ENCODE measurements at places on chromosomes 4 and X.
A peak's percentile ranks its signal among the peaks of the same experiment; 100 is the strongest.

DNA sequence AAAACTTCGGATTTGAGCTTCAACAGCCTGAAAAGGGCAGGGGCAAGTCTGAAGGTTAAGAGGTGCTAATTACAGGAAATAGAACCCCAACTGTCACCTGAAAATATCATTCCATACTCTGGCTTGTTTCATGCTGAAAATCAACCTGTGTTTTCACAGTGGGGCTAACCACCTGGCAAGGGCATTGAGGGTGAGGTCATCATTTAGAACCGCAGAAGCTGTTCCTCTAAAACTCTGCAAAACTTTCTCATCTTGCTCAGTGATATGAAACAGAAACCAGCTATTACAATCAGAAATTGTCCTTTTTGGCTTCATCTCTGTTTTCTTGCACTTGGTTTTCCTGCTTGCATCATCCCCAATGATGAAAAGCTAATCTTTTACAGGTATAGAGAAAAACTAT lies 247.6 kb downstream of the DCLK2 start:
- no peak for DNase-seq

- DNase-seq: no peak
Observed at GRCh38 chr4:156718226-156718625, 253.4 kb downstream of the PDGFC start.

- DNase-seq: no peak
Observed at GRCh38 chr4:53653484-53654053, 62.3 kb upstream of the LNX1 start.

- DNase-seq: no peak
Observed at GRCh38 chrX:149641432-149641831, 9.8 kb upstream of the TMEM185A start.

DNA sequence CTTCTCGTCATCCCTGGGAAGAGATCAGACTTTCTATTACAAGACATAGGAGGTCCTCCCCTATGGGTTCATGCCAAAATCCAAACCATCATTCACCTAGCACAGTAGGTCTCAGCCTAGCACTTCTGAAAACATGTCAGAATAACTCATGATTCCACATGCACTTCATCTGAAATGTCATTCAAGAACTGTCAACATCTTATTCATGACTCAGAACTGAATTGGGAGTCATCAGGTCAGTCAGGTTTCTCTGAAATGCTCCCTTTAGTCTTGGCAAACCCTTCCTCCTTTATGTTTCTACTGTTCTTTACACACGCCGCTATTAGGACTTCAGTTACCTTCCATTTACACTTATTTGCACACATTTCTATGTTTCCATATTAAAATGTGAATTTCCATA lies 67.2 kb downstream of the ANTXR2 start:
- no peak for DNase-seq

- no peak for DNase-seq
Observed at GRCh38 chr4:154707877-154708276, 35.9 kb upstream of the LRAT start.

- DNase-seq: no peak
Observed at GRCh38 chr4:152211936-152212653, 323.8 kb downstream of the FBXW7 start.

- no peak for DNase-seq
Observed at GRCh38 chr4:8078109-8078494, 80.5 kb downstream of the ABLIM2 start.

DNA sequence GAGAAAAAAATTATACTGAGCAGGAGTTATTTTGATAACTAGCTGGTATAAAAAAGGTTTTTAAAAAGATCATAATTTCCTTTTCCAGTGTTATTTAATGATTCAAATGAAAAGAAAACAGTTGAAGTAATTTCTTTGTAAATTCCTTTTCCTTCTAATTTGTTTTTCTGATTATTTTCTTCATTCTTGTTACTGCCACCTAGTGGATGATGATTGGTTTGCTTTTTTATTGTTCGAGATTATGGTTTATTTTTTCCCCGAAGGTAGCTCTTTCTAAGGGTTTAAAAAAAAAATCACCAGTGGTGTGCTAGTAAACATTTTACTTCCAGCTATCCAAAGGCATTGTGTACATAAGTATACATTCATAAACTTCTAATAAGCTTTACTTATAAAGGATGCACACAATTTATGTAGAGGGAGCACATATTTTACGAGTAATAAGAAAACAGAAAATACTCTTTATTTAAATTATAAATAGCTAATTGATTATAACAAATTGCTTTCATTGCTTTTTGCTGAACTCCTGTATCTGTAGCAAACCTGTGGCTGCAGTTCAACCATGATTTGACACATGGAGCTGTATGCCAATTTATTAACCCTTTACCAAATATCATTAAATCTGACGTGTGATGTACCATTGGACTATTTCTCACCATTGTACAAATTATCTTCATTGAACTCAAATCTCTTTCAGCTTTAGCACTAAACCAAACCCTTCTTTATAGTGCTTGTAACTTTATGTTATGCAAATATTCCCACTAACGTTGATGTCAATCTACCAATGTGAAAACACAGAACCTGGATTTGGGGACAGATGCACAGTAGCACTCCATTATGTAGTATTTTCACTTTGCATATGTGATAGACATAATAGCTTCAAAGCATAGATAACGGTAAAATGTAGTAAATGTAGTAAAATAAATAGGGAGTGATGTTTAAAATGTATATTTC lies 97.8 kb upstream of the ANK2 start:
- DNase-seq: no peak

DNA sequence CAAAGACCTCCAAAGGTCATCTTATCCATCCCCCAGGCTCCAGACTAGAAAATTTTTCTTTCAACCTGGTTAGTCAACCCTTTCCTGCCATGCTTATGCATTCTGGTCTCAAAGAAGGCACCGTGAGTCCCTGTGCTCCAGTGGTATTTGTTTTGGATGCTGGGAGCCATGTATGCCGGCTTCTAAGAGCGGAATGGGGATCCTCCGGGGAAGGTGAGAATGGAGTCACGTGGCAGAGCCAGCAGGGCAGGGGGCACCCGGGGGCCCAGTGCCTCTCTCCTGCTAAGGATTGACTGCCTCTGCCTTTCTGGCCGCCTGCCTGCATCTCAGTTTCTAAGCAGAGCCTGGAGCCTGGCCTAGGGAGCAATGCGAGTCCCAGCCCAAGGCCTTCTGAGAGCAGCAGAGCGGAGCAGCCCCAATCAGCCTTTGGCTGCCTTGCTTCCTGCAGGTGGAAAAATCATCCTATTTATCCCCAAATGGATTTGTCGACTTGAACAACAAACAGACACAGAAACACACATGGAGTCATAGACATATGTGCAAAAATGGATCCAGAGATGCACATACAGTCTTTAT lies 141.0 kb downstream of the PJA1 start:
- DNase-seq: no peak

GRCh38 chrX:41604766-41605543 lies 83.8 kb upstream of the GPR34 start:
- no peak for DNase-seq

- DNase-seq: no peak
Observed at GRCh38 chr4:57144466-57144865, 34.3 kb upstream of the IGFBP7 start.

- DNase-seq: no peak
Observed at GRCh38 chrX:34764852-34765361, 107.8 kb upstream of the TMEM47 start.

DNA sequence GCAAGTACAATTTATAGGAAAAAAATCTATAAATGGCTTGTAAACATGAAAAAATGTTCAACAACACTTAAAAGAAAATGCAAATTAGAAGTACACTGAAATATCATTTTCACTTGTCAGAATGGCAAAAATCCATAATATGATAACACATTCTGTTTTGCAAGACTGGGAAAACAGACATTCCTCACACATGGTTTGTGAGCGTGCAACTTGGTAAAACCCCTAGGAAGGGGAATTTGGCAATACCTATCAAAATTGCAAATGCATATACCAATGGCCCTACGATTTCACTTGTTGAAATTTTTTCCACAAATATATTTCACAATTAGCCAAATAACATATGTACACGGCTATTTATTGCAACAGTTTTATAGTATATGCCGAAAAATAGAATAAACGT lies 31.4 kb downstream of the TBC1D9 start:
- DNase-seq: no peak

DNA sequence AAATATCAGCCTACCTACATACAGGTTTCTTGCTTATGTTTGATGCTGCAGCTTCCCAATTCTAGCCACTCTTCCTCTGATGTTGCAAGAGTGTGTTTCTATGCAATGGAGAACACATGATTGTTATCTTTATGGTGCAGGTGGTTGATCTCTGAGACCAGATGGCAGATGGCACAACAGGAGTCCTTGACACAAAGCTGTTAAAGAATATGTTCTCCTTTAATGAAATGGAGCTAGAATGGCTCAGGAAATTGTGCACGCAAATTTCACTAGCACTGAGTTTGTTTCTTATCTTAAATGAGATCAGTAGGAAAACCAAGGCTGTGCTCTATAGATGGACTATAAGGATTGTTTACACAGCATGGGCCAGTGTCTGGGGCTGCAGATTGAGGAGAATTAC lies 29.9 kb upstream of the TTC29 start:
- DNase-seq: no peak

DNA sequence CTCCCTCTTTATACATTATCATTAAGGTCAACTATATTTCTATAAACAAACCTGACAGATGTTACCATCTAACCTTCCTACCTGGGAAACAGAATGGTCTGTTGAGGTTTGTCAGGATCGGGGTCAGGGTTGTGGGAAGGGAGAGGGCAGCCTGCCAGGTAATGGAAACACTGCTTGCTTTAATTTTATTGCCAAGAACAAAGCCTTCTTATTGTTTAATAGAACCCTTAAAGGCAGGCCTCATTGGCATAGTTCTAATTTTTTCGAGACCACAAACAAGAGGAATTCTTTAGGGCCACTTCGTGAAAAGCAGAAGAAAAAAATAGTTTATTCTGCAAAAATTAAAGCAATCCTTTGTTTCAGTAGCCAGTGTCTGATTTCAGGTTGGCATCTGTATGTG lies 113.2 kb downstream of the MID1 start:
- DNase-seq: no peak

DNA sequence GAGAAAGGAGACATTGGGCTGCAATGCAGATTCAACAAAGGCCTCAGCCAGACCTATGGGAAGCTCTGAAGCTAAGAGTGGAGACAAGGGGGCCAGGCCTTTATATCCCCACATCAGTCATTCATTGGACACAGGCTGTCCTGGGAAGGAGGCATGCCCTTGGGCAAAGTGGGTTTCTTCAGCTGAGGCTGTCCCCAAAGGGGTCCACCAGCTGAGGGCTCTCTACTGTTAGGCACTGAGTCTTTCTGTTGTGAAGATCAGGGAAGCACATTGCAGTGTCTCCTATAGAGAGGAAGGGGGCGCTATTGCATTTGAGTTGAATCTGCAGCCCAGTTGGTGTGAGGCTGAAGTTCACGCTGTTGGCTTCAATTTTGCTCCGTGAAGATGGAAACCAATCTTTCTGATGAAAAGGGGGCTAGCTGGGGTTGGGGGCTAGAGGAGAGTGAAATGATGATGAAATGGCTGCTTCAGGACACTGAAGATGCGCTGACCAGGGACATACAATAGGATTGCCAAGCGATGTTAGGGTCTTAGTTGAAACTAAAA lies 48.0 kb downstream of the SLC25A5 start:
- DNase-seq: no peak

- DNase-seq: no peak
Observed at GRCh38 chrX:38993500-38993899, 192.2 kb downstream of the MID1IP1 start.

DNA sequence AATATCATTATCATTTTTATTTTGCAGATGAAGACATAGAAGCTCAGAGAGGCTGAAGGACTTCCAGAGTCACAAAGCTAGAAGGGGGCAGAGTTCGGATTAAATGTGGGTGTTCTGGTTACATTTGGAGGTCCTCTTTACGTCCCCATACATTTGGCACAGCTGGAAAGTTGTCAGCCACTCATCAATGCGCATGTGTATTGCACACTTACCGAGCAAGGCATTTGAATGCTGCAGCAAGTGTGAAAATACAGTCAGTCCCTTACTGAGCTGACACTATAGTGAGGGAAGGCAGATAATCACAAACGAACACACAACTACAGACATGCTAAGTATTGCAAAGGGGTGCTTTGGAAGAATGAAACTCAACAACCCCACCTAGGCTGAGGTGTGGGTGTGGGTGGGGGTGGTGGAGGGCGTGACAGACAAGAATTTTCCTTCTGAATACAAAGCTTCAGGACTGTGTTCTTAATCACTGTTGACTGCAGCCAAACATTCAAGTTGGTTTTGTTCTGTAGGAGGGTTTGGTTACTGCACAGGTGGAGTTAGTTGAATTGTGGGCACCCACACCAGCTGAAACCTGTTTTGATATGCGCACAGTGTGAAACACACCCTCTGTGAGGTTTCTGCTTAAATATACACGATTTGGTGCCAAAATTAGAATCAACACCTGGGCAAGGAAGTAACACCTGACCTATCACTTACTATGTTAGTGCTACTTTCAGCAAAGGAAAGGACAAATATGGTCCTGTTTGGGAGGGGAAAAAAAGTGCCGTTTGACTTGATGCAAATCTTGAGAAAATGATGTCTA lies 72.4 kb downstream of the COQ2 start:
- peak; percentile 29 for DNase-seq

DNA sequence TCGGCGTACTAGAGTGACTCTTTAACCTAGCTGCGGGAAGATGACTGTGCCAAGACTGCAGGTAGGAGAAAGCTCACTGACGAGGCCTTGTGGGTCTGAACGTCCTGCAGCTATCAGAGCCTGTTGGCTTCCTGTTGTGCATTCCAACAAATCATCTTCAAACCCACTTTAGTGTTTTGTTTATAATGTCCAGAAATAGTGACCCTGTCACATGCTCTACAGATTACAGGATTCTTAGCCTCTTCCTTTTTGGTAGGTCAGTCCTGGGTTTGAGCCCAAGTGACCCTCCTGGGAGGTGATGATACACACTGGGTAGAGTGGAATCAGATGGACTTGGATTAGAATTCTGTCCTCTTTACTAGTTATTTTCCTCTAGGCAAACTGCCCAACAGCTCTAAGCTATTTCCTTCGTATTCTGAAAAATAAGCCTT lies 33.2 kb downstream of the HTT start:
- no peak for DNase-seq

DNA sequence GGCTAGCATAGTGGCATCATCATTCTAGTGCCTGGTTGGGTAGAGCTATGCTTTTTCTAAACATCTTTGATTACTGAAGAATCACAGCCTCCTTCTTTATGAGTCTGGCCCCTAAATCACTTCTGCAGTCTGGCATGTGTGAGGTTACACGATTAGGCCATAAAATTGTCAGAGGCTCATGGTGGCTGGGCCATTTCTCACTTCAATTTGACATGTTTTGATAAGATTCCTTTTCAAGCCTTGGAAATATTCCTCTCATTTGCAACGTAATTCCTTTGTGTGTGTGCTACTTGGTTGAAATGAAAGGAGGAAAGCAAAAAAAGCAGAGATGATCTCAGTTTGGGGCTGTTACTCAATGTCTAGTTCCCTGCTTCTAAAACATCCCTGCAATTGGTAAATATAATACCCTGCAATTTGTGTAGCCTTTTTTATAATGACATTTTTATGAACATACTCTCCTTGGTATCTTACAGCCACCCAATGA lies 6.2 kb downstream of the CCKAR start:
- DNase-seq: no peak

GRCh38 chr4:107512549-107512948 lies 207.5 kb downstream of the PAPSS1 start:
- DNase-seq: no peak
